Right kidney (tissue), 9 donors: ENCODE measurements at places on chromosomes 7 and 10.

DNA sequence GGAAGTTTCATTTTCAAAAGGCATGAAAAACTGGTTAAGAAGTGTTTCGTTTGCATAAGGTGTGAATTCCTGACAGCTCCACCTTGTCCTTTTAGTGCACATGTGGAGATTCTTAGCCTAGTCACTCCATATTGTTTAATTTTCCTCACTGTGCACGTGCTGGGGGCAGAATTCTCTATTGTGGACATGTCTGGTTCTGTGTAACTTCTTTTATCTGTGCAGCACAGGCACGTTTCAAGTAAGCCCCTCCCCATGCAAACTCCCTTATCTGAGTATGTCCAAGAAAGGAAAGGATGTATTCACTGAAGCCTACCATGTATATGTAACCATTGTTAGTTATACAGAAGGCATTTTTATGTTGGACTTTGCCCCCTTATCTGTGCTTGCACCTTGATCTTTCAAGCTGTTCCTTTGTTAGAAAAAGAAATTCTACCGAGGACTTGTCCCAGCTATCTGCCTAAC is 1346.3 kb downstream of the REEP3 start:
- no peak for DNase-seq

- DNase-seq = no peak
These were observed 157.1 kb downstream of the GATA3 start for GRCh38 chr10:8211631-8212030.

- no peak for DNase-seq
These were observed 873.8 kb downstream of the TYW1 start for GRCh38 chr7:67870396-67870795.

- no peak for DNase-seq
These were observed 61.9 kb upstream of the OPN4 start for GRCh38 chr10:86592413-86592812.

- DNase-seq = no peak
These were observed 4.0 kb downstream of the ARHGAP22 start for GRCh38 chr10:48600645-48601505.

GRCh38 chr7:113120647-113121046 is 2.3 kb upstream of the SMIM30 start:
- no peak for DNase-seq

- no peak for DNase-seq
These were observed 111.7 kb upstream of the STARD3NL start for GRCh38 chr7:38066391-38066790.

DNA sequence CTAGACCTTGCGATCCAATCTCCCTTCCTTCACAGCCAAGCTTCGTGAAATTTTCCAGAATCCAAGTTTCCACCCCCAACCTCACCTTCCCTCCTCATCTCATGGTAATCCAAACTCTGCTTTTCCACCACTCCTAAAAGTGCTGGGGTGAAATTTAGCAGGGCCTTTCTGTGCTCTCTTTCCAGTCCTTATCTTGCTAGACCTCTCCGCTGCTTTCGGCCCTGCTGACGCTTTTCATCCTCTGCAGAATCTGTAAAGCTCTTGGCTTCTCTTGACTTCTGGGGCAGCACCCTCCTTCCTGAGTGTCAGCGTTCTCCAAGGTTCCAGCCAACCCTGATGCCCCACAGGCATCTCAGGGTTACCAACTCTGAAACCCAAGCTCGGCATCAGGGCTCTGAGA is 7.7 kb downstream of the PLAC9 start:
- no peak for DNase-seq

DNA sequence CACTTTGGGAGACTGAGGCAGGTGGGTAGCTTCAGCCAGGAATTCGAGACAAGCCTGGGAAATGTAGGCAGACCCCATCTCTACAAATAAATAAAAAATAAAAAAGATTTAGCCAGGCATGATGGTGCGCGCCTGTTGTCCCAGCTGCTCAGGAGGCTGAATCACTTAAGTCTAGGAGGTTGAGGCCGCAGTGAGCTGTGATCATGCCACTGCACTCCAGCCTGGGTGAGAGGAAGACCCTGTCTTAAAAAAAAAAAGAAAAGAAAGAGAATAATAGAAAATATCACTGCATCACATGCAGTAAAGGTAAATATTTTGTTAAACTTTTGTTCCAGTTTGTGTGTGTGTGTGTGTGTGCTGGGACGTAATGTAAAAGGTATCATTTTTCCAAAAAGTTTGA is 3.0 kb downstream of the STRIP2 start:
- no peak for DNase-seq

DNA sequence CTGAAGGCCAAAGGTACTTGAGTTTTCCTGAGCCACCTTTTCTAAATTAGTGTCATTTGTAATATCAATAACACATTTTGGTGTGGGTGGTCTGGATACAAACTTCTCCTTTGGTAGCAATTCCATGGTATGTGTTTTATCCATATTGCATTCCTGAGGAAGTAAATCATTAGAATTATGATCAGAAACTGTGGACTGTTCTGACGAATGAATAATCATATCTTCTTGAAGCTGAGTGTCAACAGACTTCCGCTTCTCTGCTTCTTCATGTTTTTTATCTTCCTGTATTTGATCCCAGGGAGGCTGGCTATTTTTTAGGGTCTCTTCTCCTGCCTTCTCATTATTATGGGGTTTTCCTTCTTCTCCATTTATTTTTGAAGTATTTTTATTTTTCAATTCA is 81.4 kb downstream of the NRBF2 start:
- no peak for DNase-seq

DNA sequence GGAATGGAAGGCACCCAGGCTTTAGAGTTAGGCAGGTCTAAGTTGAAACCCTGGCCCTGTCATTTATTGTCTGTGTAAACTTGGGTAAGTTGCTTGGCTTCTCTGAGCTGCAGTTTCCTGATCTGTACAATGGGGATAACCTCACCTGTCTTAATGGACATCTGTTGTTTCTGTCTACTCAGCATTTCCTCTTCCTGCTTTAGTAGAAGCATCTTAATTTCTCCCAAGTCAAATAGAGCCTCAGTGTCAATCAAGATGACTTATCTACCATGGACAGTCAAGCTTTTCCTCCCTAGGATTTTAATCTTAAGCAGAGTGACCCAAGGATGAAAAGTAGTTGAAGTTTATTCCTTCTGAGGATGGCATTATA is 119.7 kb downstream of the FZD1 start:
- no peak for DNase-seq

DNA sequence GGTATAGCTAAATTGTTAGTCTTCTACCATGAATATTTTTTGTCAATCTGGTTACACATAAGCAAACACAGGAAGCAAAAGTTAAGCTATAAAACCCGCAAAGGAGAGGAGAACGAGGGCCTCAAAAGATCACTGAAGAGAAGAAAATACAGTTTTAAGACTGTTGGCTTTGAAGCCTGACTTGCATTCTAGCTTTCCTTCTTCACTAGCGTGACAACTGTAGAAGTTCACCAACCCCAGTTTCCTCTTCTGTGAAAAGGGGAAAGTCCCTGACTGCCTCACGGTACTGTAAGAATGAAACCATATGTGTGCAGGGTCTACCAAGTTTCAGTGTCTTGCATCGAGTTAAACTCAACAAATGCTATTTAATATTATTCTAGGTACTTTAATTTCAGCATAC is 7.5 kb upstream of the LRRN3 start:
- DNase-seq = no peak

- DNase-seq = peak; percentile 65
These were observed 82.5 kb upstream of the TMEM72 start for GRCh38 chr10:44828508-44829142.

- DNase-seq = no peak
These were observed 6.0 kb upstream of the ZRANB1 start for GRCh38 chr10:124935946-124936345.
